ENCODE measurements at places on chromosomes 3 and 15. TPM values are rescaled to one million over a fixed set of nuclear protein-coding genes. Genes with fewer than 3 reads are reported as not detected.

SPTBN5 gene
- total RNA-seq: 0.11 TPM

RTP3 gene
- not detected for total RNA-seq

CAMK2N2 gene
- total RNA-seq: 5.0 TPM

MORC1 gene
- not detected for total RNA-seq
